GM12892 (cell line): ENCODE measurements at places on chromosomes 11 and 22.
A peak's percentile ranks its signal among the peaks of the same experiment; 100 is the strongest.

- DNase-seq, result peak; percentile 58
Measured at GRCh38 chr22:17774206-17774925, at the start of gene BID. BID (minus strand) TSS chr22:17774469; CDS start chr22:17750116, 24,353 bp downstream.

- DNase-seq, result no peak
Measured at GRCh38 chr11:64654958-64655541, 64.0 kb downstream of the SLC22A12 start.

GRCh38 chr22:32144496-32145274 lies 14.4 kb downstream of the C22orf42 start:
- DNase-seq, result no peak

- no peak for DNase-seq
Measured at GRCh38 chr11:78647986-78648875, 73.6 kb upstream of the NARS2 start.

GRCh38 chr11:107265591-107266121 lies 192.0 kb downstream of the CWF19L2 start:
- DNase-seq, result no peak

DNA sequence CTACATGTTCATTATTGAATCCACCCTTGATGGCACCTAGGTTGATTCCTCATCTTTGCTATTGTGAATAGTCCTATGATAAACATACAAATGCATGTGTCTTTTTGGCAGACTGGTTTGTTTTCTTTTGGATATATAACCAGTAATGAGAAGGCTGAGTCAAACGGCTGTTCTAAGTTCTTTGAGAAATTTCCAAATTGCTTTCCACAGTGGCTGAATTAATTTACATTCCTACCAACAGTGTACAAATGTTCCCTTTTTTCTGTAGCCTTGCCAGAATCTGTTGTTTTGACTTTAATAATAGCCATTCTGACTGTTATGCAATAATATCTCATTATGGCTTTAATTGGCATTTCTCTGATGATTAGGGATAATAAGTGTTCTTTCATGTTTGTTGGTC lies 184.9 kb downstream of the CASP12 start:
- no peak for DNase-seq
